Fibroblast of upper back skin (primary cell): ENCODE measurements at places on chromosomes 7 and 10.

DNA sequence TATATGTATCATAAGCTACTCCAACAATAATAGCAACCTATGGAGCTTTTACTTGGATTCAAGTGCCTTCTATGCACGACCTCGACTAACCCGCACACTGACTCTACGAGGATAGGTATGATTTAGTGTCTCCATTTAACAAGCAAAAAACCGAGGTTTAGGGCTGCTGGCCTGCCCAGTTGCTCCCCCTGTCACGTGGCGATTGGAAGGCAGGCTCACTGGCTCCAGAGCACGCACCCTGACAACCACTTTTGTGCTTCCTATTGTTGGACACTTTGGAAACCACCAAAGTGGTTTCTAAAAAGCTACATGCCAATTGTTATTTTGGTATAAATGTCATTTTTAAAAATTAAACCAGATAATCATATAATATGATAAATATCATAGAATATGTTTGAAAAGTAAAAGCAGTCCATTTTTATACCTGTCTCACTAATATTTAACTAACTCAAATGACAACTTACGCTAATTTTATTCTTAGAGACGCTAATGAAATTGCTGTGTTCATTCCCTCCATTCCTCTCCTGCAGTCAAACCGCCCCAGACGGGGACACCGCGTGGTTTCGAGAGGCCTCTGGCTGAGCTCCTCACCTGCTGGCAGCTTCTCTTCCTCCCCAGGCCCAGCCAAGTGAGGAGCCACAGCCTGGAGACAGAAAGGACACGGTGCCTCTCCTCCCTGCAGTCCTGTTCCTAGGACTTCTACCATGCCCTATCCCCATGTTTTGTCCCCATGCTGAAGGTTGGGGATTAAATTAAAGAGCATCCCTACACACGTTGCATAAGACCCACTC is 22.2 kb upstream of the RHEB start:
- no peak for DNase-seq

- no peak for DNase-seq
Observed at GRCh38 chr7:148782757-148783456, 84.2 kb downstream of the CUL1 start.

DNA sequence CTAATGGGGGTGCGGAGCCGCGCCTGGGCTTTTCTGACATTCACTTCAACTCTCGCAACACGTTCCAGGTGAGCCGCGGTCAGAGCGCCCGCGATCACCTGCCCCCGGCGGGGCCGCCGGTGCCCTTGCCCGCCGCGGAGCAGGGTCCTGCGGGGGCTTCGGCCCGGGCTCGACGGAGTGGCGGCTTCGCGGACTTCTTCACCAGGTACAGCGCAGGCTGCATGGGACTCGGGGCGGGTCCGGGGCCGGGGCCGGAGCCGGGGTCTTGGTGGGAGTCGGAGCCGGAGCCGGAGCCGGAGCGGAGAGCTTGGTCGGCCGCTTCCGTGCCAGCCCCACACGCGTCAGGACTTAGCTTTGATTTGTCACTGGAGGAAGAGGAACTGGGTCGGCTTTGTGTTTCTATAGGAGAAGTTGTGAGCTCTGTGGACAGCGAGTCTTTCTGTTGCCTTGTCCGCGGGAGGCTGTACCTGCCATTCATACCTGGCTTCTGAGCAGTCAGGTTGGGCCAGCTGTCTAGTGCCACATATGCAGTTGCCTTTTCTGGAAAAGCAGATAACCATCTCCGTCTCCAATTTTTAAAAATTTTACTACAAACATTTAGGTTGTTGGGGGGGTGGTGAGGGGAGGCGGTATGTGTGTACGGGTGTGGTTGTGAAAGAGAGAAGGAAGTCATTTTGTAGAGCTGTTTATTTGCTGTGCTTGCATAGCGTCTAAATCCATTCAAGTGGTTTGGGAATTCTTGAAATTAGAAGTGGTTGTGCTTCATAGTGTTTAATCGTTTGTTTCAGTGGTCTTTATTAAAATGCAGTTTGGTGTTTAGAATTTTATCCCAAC is 1.3 kb downstream of the TBC1D12 start:
- peak; percentile 48 for DNase-seq

DNA sequence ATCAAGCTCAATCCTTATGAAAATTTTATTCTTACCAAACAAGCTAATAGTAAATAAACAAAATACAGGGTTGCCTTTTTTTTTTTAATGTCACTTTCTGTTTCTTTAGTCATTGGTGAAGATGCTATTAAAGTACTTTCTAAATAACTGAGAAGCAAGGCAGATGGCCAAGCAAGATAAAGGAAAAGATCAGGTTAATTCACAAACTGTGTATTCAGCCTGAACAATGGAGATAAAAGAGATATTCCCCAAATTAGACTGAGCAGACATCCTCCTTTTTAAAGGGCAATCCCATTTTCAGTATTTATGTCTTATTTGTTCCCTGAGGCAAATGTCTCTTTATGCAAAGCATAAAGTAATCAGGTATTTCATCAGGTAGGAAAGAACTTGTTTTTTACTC is 23.1 kb upstream of the XRCC2 start:
- no peak for DNase-seq

- DNase-seq, result no peak
Observed at GRCh38 chr10:27950242-27950564, 48.7 kb downstream of the ODAD2 start.

- no peak for DNase-seq
Observed at GRCh38 chr7:132133501-132133900, 442.8 kb downstream of the PLXNA4 start.

- peak; percentile 5 for DNase-seq
Observed at GRCh38 chr7:48389977-48390376, 218.7 kb downstream of the ABCA13 start.

GRCh38 chr7:106720641-106721040 is 59.7 kb upstream of the CCDC71L start:
- no peak for DNase-seq

- peak; percentile 25 for DNase-seq
Observed at GRCh38 chr10:58178811-58179210, 88.9 kb downstream of the IPMK start.

DNA sequence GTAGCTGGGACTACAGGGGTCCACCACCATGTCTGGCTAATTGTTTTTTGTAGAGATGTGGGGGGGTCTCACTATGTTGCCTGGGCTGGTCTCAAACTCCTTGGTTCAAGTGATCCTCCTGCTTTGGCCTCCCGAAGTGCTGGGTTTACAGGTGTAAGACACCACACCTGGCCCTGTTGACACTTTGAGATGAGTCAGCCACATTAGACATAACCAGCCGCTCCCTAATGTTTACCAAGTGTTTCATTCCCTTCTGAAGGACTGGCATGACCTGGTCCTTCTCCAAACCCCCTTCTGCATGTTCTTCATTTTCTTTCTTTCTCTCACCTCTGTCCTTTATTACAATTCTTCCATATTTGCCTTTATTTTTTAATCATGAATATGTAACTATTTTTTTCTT is 67.8 kb downstream of the TAF3 start:
- no peak for DNase-seq

DNA sequence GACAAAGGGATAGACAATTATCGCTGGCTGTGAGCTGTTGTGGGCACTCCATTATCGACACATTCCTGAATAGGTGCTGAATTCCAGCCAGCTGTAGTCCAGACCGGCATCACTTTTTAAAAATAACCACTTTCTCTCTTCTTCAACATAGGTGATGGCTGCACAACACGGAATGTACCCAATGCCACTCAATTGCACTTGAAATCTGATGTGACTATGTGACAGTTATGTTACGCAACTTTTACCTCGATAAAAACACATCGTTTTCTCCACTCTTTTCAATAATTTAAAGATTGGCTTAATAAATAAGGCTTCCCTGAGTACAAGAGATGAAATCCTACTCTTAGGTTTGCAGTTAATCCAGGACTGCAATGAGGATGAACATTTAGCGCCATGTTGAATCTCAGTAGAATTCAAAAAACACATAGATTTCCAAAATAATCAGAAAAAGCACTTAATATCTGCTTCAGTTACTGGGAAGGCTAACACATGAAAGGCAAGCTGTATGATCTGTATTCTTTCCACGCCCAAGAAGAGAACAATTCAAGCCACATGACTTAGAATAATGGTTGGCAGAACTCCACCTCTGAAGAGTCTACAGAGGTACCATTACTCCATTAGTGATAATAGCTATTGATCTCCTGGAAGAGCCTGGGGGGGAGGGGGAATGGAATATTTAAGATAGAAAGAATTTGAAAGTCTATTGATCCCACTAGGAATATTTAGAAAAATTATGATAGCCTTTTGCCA is 3.6 kb downstream of the YWHAG start:
- DNase-seq, result no peak
